Neural crest cell (in vitro differentiated cells): ENCODE measurements at places on chromosomes 3 and 15. TPM values are rescaled to one million over a fixed set of nuclear protein-coding genes. Genes with fewer than 3 reads are reported as not detected.

DNA sequence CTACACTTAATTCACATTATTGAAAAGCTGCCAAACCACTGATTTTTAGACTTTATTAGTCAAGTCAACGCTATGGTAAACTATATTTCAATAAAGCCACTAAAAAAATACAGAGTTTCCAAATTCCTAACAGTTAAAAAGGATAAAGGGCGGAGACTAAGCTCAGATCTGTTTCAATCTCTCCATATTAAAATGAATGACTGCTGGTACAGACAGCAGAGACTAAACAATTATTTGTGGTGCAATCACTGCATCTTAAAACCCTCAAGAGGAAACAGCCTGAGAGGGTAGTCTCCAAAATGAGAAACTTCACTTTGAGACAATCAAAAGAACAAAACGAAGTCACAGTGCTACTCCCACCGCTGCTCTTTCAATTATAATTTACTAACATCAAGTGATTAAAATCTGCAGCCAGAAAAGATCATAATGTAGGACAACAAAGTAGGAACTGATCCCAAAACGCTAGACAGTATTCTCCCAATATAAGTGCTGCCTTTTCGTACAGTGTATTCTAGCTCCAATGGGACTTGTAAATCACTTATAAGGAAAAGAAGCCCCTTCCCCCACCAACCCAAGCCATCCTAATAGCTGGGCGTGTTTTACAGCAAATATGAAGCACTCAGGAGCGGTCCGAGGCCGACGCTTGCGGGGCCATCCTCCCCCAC, 1.2 kb downstream of the UBP1 start:
- no peak for DNase-seq

DNA sequence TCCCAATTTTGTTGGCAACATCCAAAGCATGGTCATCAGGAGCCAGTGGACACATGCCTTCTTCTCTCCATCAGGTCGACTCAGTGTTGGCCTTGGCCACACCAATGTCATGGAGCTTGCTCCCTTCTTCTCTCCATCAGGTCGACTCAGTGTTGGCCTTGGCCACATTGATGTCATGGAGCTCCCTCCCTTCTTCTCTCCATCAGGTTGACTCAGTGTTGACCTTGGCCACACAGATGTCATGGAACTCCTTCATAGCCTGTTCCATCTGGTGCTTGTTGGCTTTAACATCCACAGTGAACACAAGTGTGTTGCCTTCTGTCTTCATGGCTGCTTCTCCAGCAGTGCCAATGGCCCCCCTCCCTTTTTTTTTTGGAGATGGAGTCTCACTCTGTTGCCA, 70.2 kb downstream of the TMEM44 start:
- no peak for DNase-seq

DNA sequence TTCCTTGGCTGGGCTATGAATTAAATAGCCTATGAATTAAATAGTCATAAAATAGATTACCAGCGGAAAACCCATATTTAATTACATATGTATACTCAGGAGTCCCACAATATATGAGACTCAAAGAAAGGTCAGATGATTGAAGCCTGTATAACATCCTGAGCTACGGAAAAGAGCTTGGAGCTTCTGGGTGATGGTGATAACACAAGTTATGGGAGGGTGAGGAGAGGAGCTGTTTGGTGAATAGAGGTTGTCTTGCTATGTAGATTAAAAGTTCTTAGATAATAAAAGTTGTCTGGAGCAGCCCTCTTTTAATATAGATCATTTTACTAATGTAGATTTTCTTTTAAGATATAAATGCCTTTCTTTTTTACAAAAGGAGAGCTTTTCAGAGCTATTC, 1.8 kb downstream of the PML start:
- no peak for DNase-seq

SLC51B gene
- total RNA-seq, result not detected in 2 replicates

- no peak for DNase-seq
Measured at GRCh38 chr15:48479751-48480150, 148.5 kb downstream of the DUT start.

GRCh38 chr3:46848271-46849044, 14.8 kb downstream of the MYL3 start:
- peak; percentile 31 for DNase-seq

DNA sequence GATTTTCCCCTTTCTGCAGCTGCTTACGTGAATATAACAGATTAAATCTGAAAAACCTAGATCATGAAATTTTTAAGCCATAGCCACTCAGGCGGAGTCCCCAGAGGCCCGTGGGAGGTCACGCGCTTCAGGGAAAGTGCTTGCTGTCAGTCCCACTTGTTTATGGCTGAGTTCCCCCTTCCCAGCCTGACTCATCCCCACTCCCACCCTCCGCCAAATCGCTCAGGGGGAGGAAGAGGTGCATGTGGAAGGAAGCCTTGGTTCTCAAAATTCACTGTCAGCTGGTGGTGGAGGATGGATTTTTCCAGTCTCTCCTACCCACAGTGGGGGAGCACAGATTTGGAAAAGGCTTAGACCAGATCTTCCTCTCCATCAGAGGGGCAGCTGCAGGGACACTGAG, 67.4 kb downstream of the CORO2B start:
- DNase-seq, result no peak

PIERCE2 gene
- total RNA-seq, result 2.0 and 2.7 TPM in 2 replicates

CYP11A1 gene
- total RNA-seq, result 0.77 and 1.0 TPM in 2 replicates

- no peak for DNase-seq
Measured at GRCh38 chr3:66386011-66386924, 114.6 kb downstream of the LRIG1 start.

CLDN1 gene
- total RNA-seq, result 0.14 and 0.39 TPM in 2 replicates

- DNase-seq, result no peak
Measured at GRCh38 chr3:46400000-46400734, 6.7 kb downstream of the CCR5AS start.

GRCh38 chr15:84400820-84401219, 165.2 kb downstream of the GOLGA6L4 start:
- no peak for DNase-seq

DNA sequence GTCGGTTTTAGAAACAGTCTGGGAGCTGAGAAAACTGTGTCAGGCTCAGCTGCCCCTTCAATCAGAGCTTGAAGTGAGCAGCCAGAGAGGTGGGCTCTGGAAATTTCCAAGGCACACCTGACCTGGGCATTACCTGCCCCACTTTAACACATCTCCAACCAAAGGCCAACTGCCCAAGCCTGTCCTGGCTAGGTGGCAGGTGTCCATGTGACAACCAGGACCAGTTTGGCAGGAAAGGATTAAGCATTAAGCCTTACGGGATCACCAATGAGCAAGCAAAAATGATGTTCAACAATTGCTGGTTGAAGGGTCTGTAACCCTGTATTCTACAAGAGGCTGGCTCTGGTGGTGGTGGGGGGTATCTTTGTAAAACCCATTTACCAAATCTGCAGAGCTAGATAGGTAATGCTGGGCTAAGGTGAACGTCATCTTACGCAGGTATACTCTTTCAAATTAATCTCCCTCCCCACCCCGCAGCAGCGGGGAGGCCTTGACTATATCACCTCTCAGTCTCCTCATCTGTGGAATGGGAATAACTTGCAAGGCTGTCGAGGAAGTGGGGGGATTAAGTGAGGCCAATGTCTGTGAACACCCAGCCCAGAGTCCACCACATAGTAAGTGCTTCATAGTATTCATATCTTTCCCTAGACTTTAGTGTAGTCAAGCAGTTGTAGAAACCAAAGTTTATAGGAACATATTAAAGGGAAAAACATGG, 183.2 kb downstream of the MEGF11 start:
- no peak for DNase-seq

- DNase-seq, result no peak
Measured at GRCh38 chr3:151733613-151734012, at the start of gene AADACL2. TSS of gene AADACL2 (plus strand) at chr3:151733927. CDS start at chr3:151734036, 109 bp downstream.

DNA sequence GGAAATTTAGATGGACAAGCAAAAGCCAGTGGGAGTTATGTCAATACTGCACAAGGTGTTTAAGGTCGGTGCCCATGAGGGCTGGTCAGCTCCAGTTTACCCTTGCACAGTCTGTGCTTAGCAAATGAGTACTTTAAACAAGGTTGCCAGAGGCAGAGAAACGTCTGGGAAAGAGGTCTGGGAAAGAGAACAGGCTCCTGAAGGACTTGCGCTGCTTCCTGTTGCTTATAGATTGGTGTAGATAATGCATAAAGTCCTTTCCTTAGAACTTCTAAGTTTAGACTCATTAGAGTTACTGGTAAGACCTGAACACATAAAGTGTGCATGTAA, 162.6 kb upstream of the P2RY1 start:
- DNase-seq, result no peak

- no peak for DNase-seq
Measured at GRCh38 chr3:146590521-146590920, 14.6 kb downstream of the PLSCR5 start.
